ENCODE measurements at places on chromosomes 1 and 21. TPM values are rescaled to one million over a fixed set of nuclear protein-coding genes. Genes with fewer than 3 reads are reported as not detected.

- no peak overlapping the region for H3K4me3 ChIP-seq
- no peaks in the 10 kb centered on the region for H3K4me1 ChIP-seq
- DNase-seq: no peak
- H3K27ac ChIP-seq: no peak overlapping the region
Measured at GRCh38 chr1:76687307-76688175, 179.7 kb upstream of the ST6GALNAC5 start.

DNA sequence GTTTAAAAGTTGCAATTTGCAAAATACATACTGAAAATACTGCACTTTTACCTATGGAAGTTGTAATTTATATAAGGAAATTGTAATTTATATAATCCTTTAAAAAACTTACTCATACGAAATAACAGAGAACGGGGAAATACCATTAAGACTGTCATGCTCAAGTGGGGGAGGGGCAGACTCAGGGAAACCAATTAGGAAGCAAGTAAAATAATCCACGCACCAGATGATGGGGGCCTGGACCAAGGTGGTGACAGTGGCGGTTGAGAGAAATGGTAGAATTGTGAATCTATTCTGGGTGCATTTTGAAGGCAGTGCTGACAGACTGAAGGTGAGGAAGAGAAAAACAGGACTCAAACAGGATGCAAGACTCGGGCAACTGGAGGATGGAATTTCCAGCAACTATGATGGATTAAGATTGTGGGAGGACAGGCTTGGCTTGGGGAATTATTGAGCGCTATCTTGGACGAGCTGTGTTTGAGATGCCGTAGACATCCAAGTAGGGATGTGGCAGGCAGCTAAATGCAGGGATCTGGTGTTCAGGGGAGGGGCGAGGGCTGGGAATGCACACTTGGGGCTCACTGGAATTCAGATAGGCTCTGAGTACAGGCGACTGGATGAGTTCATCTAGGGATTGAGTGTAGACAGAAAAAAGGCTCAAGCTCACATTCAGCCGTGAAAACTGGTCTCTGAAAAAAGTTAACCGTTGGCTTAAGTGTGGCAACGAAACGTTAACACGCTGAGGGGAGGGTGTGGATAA, 977 bp downstream of the LCA5L start:
- no peak for DNase-seq
- H3K36me3 ChIP-seq: no peaks in the 10 kb centered on the region
- peaks cover 19% of the 10 kb centered on the region for H3K4me1 ChIP-seq
- peaks cover 19% of the 10 kb centered on the region for H3K27me3 ChIP-seq
- peak overlapping the region; percentile 63 for H3K27ac ChIP-seq
- peak overlapping the region; percentile 87 for H3K4me3 ChIP-seq

DNA sequence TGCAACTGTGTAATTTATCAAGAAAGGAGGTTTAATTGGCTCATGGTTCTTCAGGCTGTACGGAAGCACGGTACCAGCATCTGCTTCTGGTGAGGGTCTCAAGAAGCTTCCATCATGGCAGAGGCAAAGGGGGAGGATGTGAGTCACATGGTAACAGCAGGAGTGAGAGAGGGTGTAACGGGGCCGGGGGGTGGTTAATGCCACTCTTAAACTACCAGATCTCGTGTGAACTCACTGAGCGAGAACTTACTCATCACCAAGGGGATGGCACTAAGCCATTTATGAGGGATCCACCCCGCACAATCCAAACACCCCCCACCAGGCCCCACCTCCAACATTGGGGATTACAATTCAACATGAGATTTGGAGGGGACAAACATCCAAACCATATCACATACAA, 21.0 kb upstream of the IFFO2 start:
- DNase-seq: no peak
- no peak overlapping the region for H3K27ac ChIP-seq
- H3K27me3 ChIP-seq: peaks cover 33% of the 10 kb centered on the region
- no peaks in the 10 kb centered on the region for H3K4me1 ChIP-seq

GRCh38 chr1:185720633-185721272, 13.4 kb upstream of the HMCN1 start:
- H3K4me1 ChIP-seq: no peaks in the 10 kb centered on the region
- no peak overlapping the region for H3K27ac ChIP-seq
- H3K36me3 ChIP-seq: no peaks in the 10 kb centered on the region
- H3K27me3 ChIP-seq: peaks cover 19% of the 10 kb centered on the region
- H3K4me3 ChIP-seq: no peak overlapping the region
- no peak for DNase-seq

GRCh38 chr1:17045634-17046333, 8.0 kb downstream of the SDHB start:
- H3K27me3 ChIP-seq: no peaks in the 10 kb centered on the region
- H3K36me3 ChIP-seq: peaks cover 27% of the 10 kb centered on the region
- DNase-seq: no peak
- peaks cover 15% of the 10 kb centered on the region for H3K4me1 ChIP-seq
- no peak overlapping the region for H3K4me3 ChIP-seq

GRCh38 chr21:33684923-33685560, 42.7 kb downstream of the ITSN1 start:
- no peak overlapping the region for H3K27ac ChIP-seq
- H3K27me3 ChIP-seq: peaks cover 6% of the 10 kb centered on the region
- no peak for DNase-seq
- H3K36me3 ChIP-seq: no peaks in the 10 kb centered on the region

DNA sequence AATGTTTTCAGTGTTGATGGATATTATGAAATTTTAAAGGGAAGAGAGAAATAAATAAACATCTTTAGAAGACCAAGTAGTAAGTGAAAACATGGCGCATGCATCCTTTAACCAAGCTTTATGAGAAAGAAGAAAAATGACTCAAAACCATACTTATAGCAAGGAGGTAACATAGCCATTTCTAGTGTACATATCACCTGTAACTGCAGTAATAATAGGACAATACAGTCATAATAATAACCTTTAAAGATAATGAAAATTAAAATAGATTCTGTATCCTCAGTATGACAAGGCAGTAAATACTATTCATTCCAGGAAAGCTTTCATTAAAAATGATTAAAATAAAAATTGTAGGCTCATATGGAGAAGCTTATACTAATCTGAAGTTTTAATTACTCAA, 141.2 kb downstream of the COL24A1 start:
- no peak for DNase-seq
- H3K4me1 ChIP-seq: no peaks in the 10 kb centered on the region
- no peak overlapping the region for H3K27ac ChIP-seq
- H3K27me3 ChIP-seq: no peaks in the 10 kb centered on the region

The CELA3A gene
- not detected for total RNA-seq

The POTED gene
- total RNA-seq: not detected

The CLCA1 gene
- not detected for total RNA-seq

The LRRN2 gene
- not detected for total RNA-seq
